ENCODE measurements at places on chromosomes 12 and 14.

- peak; percentile 99 for DNase-seq
Measured at GRCh38 chr14:29216268-29217232, 450.0 kb downstream of the FOXG1 start.

DNA sequence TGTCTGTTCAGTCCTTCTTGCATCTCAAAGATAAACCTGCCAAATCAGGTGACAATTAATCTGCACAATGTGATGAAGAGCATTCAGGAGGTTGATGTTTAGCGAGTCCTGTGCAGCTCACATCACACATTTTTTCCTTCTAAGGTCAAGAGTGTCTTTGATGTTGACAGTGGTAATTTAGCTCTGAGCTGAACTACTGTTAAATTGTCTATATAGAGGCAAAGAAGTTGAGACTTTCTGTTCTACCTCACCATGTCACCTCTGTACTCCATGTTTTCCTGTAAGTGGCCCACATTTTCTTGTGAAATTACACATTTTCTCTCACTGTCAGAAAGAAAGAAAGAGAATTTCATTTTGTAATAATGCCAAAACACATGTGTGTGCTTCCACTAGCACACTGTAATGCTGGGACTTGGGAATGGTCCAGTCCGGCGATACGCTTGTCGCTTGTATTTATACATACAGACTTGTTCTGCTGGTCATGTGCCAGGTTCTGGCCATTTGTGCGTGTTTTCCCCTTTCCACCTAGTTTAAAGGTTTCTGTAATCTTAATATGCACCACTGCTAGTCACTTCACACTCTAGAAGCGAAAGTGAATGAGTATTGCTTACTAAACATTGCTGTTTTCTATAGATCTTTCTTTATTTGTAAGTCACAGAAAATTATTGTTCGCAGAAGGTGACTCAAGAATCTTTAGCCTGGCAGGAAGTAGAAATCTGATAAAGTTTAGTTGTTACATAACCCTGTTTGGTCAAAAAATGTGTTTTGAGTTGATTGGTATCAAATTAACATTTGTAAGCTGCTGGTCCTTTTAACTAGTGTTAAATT lies 328.9 kb downstream of the TMTC2 start:
- no peak for DNase-seq

- no peak for DNase-seq
Measured at GRCh38 chr14:52366796-52367315, 52.7 kb downstream of the PTGER2 start.

DNA sequence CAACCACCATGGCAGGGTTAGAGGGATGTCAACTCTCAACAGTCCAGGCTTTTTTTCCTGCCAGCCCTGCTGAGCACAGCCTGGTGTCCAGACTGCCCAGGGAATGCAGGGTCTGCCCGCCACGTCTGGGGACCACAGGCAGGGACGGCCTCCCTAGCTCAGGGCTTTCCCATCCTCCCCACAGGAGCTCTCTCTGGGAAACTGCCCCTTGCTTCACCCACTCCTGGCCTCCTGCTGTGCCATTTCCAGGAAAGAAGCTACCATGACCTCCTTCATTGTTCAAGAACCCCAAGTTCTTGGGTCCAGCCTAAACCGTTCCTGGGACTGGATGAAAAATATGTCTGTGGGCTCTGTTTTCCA lies 4.8 kb downstream of the SCNN1A start:
- DNase-seq, result no peak

DNA sequence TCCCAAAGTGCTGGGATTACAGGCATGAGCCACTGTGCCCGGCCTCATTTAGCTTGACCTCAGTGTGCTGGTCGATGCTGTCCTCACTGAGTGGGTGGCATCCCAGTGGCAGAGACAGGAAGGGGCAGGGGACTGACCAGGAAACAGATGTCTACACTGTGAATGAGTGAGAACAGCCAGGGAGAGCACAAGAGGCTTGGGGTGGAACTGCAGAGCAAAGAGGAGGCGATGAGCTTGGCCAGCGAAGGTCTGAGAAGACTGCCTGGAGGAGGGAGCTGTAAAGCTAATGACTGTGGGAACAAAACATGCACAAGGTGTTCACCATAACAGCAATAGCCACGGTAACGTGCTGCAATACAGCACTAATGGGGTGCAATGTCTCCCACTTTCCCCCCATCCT lies 57.2 kb upstream of the BEGAIN start:
- no peak for DNase-seq

DNA sequence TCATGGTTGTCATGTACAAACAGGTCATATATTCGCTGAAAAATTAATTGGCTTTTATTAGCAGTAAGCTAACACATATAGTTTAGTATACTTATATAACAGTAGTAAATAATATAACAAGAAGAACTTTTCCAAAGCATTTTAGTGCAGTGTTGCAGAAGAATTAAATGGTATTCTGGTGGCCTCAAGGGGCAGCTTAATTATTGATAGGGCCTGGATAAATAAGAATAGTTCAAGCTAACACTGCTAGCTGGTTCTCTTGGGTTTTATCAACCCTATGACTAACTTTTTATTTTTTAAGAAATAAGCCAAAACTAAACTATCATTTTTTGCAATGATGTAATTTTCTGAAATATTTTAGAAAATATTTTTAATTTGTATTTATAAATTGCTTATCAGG lies 152.1 kb downstream of the SRGAP1 start:
- no peak for DNase-seq

DNA sequence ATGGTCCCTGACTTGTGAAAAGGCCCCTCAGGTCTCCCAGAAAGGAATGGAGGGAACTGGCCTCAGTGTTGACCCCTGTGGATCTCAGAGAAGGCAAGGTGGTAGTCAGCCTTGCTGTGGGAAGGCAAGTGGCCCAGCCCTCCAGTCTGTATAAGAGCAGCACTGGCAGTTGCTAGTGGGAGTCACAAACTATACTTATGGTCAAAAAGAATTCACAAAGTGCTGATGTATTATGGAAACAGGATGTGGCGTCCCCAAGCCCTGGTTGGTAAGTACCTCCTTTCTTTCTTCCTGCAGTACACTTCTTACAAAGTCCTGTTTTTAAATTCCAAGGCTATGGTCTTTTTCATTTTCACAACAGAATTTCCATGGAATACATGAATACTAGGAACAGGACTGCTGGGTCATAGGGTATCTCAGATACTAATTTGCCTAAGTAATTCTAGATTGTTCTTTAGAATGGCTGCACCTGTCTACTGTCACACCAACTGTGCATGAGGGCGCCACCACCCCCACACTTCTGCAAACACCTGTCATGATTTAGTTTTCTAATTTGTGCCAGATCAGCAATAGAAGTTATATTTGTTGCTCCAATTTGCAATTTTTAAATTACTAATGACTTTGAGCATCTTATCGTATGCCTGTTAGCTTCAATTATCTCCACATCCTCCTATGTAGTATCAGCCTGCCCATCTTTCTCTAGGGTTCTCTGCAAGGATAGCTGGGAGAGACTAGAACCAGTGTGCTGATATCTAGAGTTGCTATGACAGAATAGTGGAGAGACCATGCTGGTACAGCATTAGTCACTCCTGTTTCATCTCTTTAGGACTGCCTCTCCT lies 40.7 kb upstream of the TMEM263 start:
- DNase-seq, result no peak

DNA sequence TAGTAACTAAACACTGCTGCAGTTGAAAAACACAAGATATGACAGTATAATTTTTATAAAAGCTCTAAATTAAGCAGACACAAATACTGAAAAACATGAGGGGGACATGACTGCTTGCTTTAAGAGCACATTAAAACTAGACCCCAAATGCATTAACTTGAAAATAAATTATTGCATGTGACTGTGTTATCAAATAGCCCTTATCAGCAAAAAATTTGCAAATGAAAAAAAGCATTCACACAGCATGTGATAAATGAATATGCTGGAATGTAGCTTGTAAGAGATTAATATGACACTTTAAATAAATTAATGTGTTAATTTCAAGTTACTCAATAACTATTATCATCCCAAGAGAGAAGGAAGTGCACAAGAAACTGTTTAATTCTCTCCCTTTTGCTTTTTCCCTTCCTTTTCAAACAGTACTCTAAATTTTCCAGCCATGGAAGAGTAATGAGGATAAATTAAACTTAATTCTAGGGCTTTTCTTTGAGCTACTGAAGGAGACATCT lies 1422.1 kb upstream of the FLRT2 start:
- DNase-seq, result no peak

- DNase-seq, result peak; percentile 36
Measured at GRCh38 chr14:95265106-95266094, 54.3 kb downstream of the CLMN start.

GRCh38 chr14:55514819-55515490 lies 65.1 kb upstream of the KTN1 start:
- no peak for DNase-seq

GRCh38 chr14:100320157-100320856 lies 2.8 kb upstream of the SLC25A47 start:
- DNase-seq, result no peak

DNA sequence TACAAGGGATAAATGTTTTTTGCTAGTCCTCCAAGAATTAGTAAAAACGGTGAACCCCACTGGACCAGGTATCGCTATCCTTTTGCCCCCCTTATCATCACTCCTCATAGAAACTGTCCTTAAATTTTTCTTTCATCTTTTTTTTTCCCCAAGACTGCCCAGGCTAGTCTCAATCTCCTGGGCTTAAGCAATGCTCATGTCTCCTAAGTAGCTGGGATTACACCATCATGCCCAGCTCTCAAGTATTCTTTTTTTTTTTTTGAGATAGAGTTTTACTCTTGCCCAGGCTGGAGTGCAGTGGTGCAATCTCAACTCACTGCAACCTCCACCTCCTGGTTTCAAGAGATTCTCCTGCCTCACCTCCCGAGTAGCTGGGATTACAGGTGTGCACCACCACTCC lies 9.7 kb downstream of the IRF2BPL start:
- DNase-seq, result no peak

GRCh38 chr12:101850199-101850598 lies 19.4 kb upstream of the GNPTAB start:
- no peak for DNase-seq

GRCh38 chr14:57578801-57579200 lies 85.1 kb upstream of the CCDC198 start:
- no peak for DNase-seq

DNA sequence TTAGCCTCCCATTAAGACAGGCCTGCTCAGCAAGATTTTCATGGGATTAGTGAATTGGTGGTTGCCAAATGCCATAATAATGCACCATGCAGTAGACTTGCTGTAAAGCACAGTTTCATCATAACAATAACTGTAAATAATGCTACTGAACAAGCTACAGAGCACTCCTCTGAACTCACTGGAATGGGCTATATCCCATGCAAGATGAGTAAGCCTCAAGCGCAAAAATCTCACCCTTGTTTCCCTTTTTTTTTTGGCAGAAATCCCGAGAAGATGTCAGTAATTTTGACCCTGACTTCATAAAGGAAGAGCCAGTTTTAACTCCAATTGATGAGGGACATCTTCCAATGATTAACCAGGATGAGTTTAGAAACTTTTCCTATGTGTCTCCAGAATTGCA lies 145.9 kb upstream of the HIF1A start:
- no peak for DNase-seq

GRCh38 chr14:68111097-68111852 lies 291.7 kb downstream of the RAD51B start:
- peak; percentile 95 for DNase-seq

DNA sequence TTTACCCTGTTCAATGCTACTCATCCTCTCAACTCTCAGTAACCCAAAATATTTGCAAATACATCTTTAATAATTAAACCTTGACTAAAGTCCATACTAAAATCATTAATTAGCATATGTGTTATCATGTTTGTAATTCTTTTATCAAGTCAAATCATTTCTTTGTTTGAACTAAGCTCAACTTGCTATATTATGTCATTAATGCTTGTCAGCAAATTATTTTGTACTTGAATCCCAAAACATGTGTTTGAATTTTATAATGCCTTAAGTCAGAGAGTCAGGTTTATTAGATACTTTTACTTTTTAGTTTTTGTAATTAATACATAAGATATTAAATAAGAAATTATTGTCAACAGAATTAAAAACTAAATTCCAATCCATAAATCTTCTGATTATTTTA lies 16.5 kb downstream of the ABCD2 start:
- DNase-seq, result no peak

- DNase-seq, result no peak
Measured at GRCh38 chr14:32300136-32300535, 29.0 kb upstream of the AKAP6 start.

DNA sequence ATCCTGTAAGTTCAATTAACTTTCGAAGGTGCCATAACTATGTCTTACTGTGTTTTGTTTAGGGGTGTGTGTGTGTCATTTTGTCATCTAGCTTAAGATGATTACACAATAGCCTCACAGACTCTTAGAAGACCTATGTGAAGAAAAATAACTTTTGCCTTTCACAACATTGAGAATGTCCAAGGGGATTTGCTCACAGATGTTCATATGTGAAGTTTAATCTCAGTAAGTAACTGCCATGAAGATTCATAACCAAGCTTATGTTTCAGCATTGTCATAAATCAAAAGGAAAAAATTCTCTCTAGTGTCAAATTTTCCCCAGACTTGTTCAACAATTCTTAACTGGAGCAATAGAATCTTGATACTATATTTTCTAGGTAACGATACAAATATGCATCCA lies 226.1 kb upstream of the PRKD1 start:
- no peak for DNase-seq

DNA sequence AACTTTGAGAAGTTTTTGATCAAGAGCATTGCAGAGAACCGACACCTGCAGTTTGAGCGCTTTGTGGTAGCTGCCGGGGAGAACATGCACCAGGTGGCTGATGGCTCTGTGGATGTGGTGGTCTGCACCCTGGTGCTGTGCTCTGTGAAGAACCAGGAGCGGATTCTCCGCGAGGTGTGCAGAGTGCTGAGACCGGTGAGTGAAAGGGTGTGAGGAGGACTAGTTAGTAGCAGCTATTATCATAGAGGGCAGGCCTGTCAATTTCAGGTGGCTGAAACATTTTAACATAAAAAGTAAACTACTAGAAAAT lies 27.0 kb upstream of the HIGD1C start:
- DNase-seq, result no peak

GRCh38 chr14:67729072-67729885 lies 27.6 kb downstream of the RDH12 start:
- DNase-seq, result no peak

DNA sequence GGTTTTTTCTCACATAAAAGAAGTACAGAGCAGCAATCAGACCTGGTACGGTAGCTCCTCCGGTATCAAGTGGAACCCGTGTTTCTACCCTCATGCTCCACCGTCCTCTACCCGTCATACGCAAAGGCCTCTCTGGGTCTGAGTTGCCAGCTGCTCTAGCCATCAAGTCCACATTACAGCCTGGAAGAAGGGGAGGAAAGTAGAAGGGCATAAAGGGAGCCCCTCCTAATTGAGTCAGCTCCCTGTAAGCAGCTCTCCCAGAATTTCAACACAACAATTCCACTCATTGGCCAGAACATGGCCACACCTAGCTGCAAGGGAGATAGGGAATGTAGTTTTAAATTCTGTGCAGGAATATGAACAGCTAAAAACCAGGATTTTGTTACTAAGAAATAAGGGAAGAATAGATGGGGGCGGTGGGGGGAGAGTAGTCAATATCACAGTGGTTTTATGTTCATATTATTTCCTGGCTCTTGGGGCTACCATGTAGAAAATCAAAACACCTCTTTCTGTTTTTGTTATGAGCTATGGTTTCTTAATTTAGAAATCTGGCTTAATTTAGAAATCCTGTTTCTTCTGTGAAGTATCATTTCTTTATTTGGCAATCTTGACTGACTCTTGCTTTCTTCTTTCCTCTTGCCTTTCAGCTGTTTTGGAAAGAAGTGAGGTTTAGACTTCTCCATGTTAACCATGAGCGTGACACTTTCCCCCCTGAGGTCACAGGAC lies 103.9 kb downstream of the AKAP6 start:
- DNase-seq, result no peak

Measured in COR-L47 (cell line).